Activated T-cell treated with anti-CD3 and anti-CD28 coated beads, Interleukin-2, amount 50 U/mL, for 48 hours (primary cell): ENCODE measurements at places on chromosomes 6 and 20.
A peak's percentile ranks its signal among the peaks of the same experiment; 100 is the strongest.

DNA sequence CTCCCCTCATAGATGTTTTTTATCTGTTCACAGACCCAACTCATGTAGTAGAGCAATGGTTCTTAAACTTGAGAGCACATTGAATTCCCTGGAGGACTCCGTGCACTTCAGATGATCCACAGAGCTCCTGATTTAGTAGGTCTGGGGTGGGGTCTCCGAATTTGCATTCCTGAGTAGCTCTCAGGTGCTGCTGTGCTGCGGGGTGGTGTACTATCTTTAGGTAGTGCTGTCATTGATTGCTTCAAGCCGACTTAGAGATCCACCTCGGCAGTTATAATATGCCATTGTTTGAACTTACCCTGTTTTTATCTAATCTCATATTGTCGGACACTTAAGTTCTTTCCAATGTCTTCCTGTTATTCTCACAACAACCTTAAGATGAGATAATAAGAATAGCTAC, 45.0 kb downstream of the BMP2 start:
- DNase-seq = no peak

DNA sequence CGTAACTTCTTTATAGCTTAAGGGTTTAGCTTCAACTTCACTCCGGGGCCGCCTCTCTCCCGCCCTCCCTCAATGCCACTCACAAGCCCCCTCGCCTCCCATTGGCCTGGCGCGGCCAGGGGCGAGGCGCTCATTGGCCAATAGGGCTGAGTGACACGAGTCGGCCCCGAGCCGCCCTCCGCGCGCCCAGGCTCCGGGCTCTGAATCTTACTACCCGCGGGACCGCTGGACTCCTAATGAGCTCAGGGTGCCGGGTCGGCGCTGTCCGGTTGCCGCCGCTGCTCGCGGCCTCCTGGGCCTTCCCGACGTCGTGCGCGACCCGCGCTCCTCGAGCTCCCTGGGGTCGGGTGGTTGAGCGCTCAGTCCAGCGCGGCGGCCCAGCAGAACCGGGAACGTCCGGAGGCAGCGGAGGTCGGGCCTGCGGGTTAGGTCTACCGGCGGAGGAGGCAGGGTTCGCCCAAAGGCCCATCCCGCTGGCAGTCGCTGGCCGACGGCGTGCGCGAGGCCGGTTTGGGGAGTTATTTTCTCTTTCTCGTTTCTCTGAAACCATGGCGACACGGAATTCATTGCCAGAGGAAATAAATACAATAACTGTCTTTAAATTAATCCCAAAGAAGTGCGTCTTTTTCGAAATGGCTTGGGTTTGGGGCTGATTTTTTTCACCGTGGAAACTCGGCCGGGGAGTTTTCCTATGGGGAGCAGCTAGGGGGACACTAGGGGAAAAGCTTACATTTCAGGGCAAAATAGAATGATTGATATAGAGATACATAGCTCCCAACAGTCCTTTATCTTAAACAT, at the start of gene SIM1:
Gene SIM1, minus strand, starts transcription at position 19 of the 798 bp plus-strand sequence. CDS start 1,453 bp downstream, outside the sequence.
- DNase-seq = peak; percentile 40

DNA sequence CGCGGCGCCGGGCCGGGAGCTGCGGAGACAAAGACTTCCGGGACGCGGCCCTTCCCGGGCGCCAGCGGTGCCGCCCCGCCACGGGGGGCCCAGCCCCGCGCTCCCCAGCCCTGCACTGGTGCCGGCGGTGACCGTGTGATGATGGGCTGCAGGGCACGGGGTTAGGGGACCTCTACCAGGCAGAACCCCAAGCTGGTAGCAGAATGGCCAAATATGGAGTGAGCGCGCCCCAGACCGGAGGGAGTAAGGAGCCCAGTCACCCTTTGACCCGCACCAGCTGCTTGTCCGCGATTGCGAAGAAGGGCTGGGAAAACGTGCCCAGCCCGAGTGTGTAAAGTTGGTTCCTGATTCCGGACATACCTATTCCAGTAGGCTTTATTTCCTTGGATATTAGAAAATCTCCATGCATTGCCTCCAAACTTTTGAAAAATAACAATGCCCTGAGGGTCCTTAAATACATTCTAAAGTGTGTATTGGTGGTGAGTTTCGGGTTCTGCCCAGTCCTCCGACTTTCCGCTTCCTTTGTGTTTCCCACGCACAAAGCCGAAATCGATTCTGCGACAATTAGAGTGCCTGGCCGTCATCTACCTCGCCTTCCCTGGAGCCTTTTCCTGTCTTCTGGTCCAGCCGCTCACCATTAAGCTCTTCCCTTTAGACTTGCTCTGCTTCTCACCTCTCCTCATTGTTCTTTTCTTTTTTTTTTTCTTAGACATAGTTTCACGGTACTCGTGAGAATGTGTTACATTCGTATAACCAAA, 1.1 kb downstream of the ABRACL start:
- peak; percentile 52 for DNase-seq

- DNase-seq = no peak
Measured at GRCh38 chr6:126113261-126113660, 126.9 kb downstream of the TRMT11 start.

GRCh38 chr6:166192557-166192956, 24.9 kb upstream of the TBXT start:
- DNase-seq = no peak

- DNase-seq = no peak
Measured at GRCh38 chr20:22578221-22579118, 5.9 kb downstream of the FOXA2 start.

DNA sequence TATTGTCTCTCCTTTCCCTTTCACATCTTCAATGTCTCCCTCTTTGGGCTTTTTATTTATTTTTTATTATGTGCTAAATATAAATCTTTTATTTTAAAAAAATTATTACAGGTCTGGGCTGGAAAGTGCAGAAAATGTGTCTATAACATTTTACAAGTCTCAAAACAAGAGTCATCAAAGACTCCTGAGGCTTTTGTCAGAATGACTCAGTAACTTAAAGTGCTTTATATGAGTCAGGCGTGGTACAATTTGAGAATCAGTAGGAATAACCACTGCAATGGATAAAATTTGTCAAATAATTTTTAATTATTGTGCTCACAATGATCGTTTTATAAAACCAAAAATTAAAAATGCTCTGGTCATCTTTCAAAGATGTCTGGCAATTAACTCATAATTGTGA, 193.9 kb downstream of the MMUT start:
- DNase-seq = no peak

- no peak for DNase-seq
Measured at GRCh38 chr6:157258878-157259277, 64.4 kb downstream of the TMEM242 start.

- no peak for DNase-seq
Measured at GRCh38 chr20:32467506-32468312, 109.6 kb downstream of the ASXL1 start.

DNA sequence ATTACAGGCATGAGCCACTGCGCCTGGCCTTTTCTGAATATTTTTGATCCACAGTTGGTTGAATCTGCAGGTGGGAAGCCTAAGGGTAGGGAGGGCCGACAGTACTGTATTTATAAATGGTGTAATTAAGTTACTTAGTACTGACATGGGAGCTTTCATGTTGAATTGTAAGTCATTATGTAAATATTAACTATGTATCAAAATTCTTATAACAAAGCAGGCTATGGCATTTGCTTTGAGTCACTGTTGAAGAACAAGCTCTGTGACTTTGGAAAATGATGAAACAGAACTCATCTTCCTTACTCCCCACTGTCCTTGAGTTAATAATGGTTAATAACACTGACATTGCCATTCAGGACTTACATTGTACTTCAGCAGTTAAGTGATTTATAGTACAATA, 63.0 kb upstream of the TXNDC5 start:
- no peak for DNase-seq

- no peak for DNase-seq
Measured at GRCh38 chr6:105121981-105122380, 57.8 kb downstream of the POPDC3 start.

GRCh38 chr6:44851176-44851575, 463.7 kb downstream of the CDC5L start:
- no peak for DNase-seq

DNA sequence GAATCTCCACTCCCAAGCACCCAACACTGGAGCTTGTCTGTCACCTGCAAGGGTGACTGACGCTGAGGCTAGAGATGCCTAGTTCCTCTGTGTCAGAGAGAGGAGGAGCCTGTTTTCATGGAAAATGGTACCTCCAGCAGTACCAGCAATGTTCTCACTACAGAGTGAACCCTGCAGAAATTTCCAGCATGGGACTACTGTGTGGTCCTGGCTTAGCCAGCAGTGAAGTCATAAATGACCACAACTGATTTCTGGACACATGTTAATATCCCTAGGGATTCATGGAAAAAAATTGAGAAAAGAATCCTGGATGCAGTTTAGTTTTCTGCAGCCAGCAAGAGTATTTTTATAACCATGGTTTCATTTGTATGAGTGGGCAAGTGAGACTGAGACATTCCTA, 468.1 kb downstream of the CD83 start:
- DNase-seq = no peak

DNA sequence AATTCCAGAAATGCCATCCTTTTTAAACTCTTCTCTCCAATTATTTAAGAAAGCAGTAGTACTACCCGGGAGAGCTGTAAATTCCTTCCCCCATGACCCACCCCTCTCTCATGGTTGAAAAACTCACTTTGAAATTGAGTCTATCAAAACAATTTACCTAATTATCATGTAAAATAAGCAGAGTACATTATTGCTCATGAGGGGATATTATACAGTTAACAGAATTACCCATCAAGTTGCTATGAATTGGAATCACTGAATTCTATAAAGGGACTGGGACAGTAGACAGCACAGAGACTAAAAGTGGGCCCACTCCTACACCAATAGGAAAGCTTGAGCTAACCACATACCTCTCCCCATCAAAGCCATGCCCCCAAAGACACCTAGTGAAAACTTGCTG, 16.3 kb downstream of the JAG1 start:
- no peak for DNase-seq

DNA sequence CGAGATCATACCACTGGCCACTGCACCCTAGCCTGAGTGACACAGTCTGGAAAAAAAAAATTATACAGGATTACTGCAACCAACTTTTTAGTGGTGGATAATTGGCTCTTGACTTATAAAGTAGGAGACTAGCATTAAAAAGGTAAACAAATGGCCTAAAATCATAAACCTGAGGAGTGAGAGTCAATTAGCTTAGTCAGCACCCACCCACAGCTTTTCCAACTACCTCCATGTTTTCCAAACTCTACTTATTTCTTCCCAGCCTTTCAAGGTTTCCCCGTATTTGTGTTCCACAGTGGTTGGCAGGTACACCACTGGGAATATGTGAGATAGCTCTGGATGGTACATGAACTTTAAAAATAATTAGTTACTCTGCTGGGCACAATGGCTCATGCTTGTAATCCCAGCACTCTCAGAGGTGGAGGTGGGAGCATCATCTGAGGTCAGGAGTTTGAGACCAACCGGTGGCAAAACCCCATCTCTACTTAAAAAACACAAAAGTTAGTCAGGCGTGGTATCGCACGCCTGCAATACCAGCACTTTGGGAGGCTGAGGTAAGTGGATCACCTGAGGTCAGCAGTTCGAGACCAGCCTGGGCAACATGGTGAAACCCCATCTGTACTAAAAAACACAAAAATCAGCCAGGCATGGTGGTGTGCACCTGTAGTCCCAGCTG, 6.7 kb downstream of the CYP24A1 start:
- DNase-seq = no peak

- peak; percentile 62 for DNase-seq
Measured at GRCh38 chr6:20319520-20320357, 81.9 kb upstream of the E2F3 start.

DNA sequence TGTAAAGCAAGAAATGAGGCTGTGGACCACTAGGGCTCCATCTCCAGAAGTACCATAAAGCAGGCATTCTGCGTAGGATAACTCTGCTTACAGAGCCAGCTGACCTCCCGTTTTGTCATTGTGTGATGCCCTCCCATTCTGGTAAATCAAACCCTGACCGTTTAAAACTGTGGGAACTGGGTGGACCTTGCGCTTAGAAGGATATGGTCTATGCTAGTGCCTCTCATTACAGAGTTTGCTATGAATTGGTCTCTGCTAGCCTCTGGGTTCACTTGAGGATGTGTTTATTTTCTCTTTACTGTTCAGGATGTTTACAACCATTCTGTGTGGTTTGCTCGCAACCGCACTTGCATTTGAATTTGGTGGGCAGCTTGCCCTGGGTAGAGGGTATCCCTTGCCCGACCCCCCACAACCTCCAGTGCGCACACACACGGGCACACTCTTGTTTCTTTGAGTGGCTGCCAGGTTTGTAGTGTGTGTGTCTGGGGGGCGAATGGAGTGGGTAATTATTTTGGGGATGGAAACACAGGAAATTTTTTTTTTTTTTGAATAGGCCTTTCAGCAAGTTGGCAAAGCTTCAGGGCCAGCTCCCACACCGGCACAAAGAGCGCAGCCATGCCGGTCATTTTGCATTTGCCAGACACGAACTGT, 198.3 kb downstream of the JARID2 start:
- DNase-seq = no peak

DNA sequence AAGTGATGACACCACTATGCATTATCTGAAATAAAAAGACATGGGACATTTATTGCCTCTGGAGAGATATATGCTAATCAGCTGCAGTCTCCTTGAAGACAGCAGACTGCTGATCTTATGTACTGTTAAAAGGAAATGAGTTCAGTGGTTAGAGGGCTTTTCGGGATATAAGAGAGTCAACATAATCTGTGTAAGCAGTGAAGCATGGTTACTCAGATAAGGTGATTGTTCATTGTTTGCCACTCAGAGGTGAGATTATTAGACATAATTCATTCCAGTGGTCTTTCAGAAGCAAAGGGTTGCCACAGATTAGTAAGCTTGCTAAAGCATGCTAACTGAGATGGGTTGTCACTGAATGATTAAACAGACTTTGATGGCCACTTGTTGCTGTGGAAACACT, 1450.7 kb upstream of the ADGRB3 start:
- no peak for DNase-seq

DNA sequence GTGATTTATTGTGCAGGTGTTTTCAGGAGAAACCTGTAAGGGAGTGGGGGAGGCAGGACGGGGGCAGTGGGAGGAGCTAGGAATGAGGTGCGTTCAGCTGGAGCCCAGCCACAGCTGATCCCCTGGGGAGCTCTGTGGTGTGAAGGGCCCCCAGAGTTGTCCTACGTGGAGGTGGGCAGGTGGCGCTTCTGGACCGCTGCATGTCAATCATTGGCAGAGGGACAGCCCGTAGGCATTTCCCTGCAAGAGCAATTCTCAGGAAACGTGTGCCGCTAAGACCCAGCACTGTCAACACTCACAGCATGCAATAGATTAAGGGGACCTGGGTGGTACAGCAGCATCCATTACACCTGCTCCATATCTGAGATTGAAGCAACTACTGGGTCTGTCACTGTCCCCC, 88.0 kb downstream of the PRND start:
- DNase-seq = no peak

GRCh38 chr20:41508335-41508734, 109.8 kb downstream of the CHD6 start:
- no peak for DNase-seq
